ENCODE measurements at places on chromosomes 2 and 18. TPM values are rescaled to one million over a fixed set of nuclear protein-coding genes. Genes with fewer than 3 reads are reported as not detected.

- H3K36me3 ChIP-seq, result no peaks in the 10 kb centered on the region
- H3K4me3 ChIP-seq, result no peak overlapping the region
- H3K27me3 ChIP-seq, result no peaks in the 10 kb centered on the region
- H3K27ac ChIP-seq, result peak overlapping the region; percentile 86
- no peaks in the 10 kb centered on the region for H3K4me1 ChIP-seq
Measured at GRCh38 chr2:47016172-47016913, 100.7 kb upstream of the MCFD2 start.

GRCh38 chr2:36425608-36426355 is 70.2 kb downstream of the CRIM1 start:
- no peak overlapping the region for H3K4me3 ChIP-seq
- DNase-seq, result no peak
- no peaks in the 10 kb centered on the region for H3K36me3 ChIP-seq
- H3K27me3 ChIP-seq, result no peaks in the 10 kb centered on the region

The RTP5 gene
- not detected for total RNA-seq

The CCDC150 gene
- 3.3 TPM for total RNA-seq

The ASXL3 gene
- total RNA-seq, result 5.1 TPM

The TEKT4 gene
- total RNA-seq, result not detected

DNA sequence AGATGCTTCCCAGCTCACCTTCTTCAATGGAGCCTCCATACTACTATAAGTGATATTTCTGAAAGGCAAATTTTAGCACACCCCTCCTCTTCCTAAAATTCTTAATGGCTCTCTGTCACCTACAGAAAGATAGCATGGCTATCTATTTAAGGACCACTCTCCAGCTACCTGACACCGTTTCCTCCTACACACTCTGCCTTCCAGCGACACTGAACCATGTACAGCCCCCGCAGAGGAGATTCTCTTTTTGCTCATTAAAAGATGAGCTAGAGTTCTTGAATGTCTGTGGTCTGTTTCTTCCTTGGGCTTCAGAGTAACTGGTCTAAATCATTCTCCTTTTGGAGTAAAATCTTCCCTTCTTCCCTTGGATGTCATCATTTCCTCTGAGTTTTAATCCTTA is 38.4 kb upstream of the GAREM1 start:
- no peak overlapping the region for H3K4me3 ChIP-seq
- no peak for DNase-seq
- H3K36me3 ChIP-seq, result no peaks in the 10 kb centered on the region
- no peak overlapping the region for H3K27ac ChIP-seq
- H3K4me1 ChIP-seq, result no peaks in the 10 kb centered on the region

DNA sequence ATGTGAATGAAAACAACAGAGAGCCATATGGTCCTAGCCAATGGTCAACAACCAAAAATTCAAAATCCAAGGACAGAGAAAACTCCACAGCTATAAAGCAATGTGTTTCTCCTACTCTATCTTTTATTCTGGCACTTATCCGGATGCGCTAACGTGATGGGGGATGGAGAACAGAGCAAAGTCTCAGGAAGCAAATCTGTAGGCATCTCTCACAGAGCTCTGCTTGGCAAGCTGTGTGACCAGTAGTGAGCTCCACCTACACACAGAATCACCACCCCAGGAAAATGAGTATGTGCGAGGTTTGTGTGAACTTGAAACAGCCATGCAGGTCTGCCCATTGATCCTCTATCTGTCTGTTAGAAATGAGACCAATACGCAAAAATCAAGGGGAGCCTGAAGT is 584.3 kb downstream of the BCL11A start:
- no peak for DNase-seq
- no peaks in the 10 kb centered on the region for H3K27me3 ChIP-seq
- no peak overlapping the region for H3K4me3 ChIP-seq
- H3K27ac ChIP-seq, result no peak overlapping the region

The SCYGR4 gene
- not detected for total RNA-seq

DNA sequence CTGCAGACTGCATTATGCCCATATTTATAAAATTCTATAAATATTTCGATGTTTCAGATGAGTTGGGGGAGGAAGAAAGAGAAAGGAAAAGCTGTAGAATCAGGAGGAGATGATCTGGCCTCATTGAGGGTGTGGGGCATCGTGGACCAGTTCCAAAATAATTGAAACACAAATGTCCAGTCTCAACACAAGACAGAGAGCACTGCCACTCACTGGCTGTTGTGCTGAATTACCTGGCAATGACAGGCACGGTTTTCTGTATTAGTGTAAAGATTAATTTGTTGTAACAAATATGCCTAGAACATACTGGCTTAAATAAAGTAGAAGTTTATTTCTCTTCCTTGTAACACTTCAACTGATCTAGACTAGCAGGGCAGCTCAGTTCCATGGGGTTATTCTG is 24.1 kb downstream of the POLE4 start:
- no peak overlapping the region for H3K27ac ChIP-seq
- H3K27me3 ChIP-seq, result no peaks in the 10 kb centered on the region
- no peaks in the 10 kb centered on the region for H3K4me1 ChIP-seq
- no peak overlapping the region for H3K4me3 ChIP-seq
